Astrocyte (in vitro differentiated cells and primary cell): ENCODE measurements at places on chromosomes 7 and 10. TPM values are rescaled to one million over a fixed set of nuclear protein-coding genes. Genes with fewer than 3 reads are reported as not detected.

The ZMIZ1 gene
- total RNA-seq: 45.5 and 49.7 TPM in 2 replicates

The PPRC1 gene
- total RNA-seq: 54.1 and 56.9 TPM in 2 replicates

The ANKRD1 gene
- total RNA-seq: 841 and 913 TPM in 2 replicates

The GNAT3 gene
- not detected in 2 replicates for total RNA-seq

The FRG2B gene
- total RNA-seq: not detected in 2 replicates

The DYDC2 gene
- total RNA-seq: not detected in 2 replicates

The AKR1B15 gene
- not detected in 2 replicates for total RNA-seq

The TMEM229A gene
- total RNA-seq: 0.09 TPM in 1 of 2 replicates, not detected in the other

DNA sequence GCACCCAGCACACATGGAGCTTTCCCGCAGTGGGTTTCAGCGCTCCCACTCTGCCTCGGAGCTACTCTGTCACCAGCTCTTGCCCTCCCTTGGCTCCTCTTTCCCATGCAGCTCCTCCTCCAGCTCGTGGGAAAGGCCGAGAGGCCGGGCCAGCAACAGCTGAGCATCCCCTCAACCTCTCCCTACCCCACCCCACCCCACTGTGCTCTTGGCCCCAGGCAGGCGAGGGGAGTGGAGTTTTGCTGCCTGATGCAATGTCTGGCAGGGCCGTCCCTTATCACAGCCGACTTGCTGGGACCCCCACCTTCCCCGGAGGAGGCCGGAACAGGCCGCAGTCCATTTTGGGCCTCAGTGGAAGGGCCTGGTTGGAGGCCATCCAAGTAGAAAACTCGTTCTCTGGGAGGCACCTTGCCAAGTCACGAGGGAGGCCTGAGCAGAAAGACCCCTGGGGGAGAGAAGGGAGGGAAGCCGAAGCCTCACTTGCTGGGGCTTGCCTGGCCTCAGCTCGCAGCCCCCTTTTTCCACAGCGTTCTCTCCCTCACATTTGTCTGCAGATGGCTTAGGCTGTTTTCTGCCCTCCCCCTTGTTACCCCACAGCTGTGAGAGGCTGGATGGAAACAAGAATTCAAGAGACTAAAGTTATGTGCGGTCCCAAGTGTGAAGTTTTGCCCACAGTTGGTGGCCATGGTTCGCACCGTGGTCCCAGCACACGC, 35.3 kb downstream of the CHST3 start:
- peak; percentile 70 for DNase-seq
- H3K36me3 ChIP-seq: no peaks in the 10 kb centered on the region
- no peaks in the 10 kb centered on the region for H3K27me3 ChIP-seq
- H3K4me3 ChIP-seq: peak overlapping the region; percentile 2
- H3K4me1 ChIP-seq: peaks cover 27% of the 10 kb centered on the region

GRCh38 chr7:46569133-46569465, 648.0 kb upstream of the IGFBP3 start:
- peak; percentile 17 for DNase-seq
- H3K36me3 ChIP-seq: no peaks in the 10 kb centered on the region
- H3K27me3 ChIP-seq: no peaks in the 10 kb centered on the region
- H3K27ac ChIP-seq: no peak overlapping the region

- no peaks in the 10 kb centered on the region for H3K27me3 ChIP-seq
- H3K4me1 ChIP-seq: peaks cover 12% of the 10 kb centered on the region
- DNase-seq: no peak
- H3K4me3 ChIP-seq: no peak overlapping the region
Observed at GRCh38 chr7:114793155-114793845, 128.6 kb upstream of the MDFIC start.

DNA sequence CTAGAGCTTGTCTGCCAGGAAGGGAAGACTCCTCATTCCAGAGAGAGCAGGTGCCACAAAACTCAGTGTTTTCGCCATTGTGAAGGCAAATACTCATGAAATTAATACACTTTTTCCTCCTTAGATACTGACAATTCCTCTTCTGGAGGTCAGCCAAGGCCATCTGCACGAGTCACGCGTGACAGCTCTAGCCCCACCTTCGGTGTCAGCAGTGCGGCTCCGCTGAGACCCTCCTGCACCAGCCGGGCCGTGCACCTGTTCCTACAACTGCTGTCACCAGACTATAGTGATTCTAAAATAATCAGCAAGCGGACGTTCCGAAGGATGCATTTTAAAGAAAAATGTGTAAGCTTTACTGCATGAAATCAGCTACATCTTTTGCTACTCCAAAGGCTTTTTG, 127.7 kb downstream of the DIP2C start:
- no peak overlapping the region for H3K27ac ChIP-seq
- H3K4me1 ChIP-seq: peaks cover 3% of the 10 kb centered on the region
- DNase-seq: no peak
- H3K36me3 ChIP-seq: no peaks in the 10 kb centered on the region
- H3K4me3 ChIP-seq: no peak overlapping the region

GRCh38 chr7:31857172-31857571, 170.2 kb downstream of the PPP1R17 start:
- H3K4me3 ChIP-seq: no peak overlapping the region
- H3K36me3 ChIP-seq: no peaks in the 10 kb centered on the region
- no peaks in the 10 kb centered on the region for H3K27me3 ChIP-seq

- no peak overlapping the region for H3K4me3 ChIP-seq
- DNase-seq: no peak
- H3K36me3 ChIP-seq: no peaks in the 10 kb centered on the region
- H3K4me1 ChIP-seq: peaks cover 52% of the 10 kb centered on the region
- peak overlapping the region; percentile 98 for H3K27ac ChIP-seq
- no peaks in the 10 kb centered on the region for H3K27me3 ChIP-seq
Observed at GRCh38 chr7:158819571-158820203, 9.6 kb downstream of the ESYT2 start.

DNA sequence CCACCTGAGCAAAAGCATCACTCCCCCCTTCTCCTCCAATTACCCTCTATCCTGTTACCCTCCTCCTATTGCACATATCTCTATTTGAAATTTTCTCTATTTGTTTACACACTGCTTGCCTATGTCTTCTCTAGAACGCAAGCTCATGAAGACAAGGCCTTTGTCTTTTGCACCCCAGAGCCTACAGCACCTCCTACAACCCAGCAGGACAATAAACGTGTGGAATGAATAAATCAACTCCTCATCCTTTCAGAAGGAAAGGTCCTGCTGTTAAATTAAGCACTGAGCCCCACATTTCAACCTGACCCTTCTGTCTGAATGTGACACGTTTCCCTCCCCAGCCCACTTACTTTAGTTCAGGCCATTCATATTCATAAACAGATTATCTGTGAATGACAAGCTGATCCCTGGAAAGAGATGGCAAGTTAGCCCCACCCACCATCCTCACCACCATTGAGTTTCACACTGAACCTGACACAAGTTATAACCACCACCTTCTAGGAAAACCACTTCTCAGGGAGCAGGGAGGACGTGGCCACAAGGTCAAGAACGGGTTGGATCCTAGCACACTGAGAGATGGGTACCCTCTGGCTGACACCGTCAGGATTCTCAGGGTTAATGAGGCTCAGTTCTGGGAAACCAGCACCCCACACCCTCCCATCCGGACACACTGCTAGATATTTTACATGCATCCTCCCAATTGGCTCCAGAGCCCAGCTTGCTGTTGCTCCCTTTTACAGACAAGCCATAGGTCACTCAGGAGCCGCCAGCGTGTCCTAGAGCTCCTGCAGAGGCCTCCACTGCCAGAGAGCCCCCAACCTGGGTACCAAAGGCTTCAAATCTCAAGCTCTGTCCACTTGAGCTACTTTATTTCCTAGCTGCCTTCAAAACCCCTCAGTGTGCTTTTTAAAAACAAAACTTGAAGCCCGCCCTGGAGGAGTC, 934 bp downstream of the PRTFDC1 start:
- peak overlapping the region; percentile 62 for H3K27ac ChIP-seq
- H3K4me3 ChIP-seq: peak overlapping the region; percentile 58
- DNase-seq: no peak
- H3K27me3 ChIP-seq: no peaks in the 10 kb centered on the region

- H3K36me3 ChIP-seq: no peaks in the 10 kb centered on the region
- H3K27ac ChIP-seq: peak overlapping the region; percentile 99
- DNase-seq: no peak
- H3K27me3 ChIP-seq: no peaks in the 10 kb centered on the region
- no peak overlapping the region for H3K4me3 ChIP-seq
Observed at GRCh38 chr10:104340111-104340526, 1.9 kb upstream of the ITPRIP start.

GRCh38 chr7:11934796-11935195, 102.8 kb upstream of the THSD7A start:
- no peak for DNase-seq
- H3K4me3 ChIP-seq: no peak overlapping the region
- no peaks in the 10 kb centered on the region for H3K36me3 ChIP-seq
- H3K27ac ChIP-seq: no peak overlapping the region

GRCh38 chr10:31708046-31708445, 220.6 kb downstream of the ARHGAP12 start:
- H3K27me3 ChIP-seq: no peaks in the 10 kb centered on the region
- H3K36me3 ChIP-seq: no peaks in the 10 kb centered on the region
- DNase-seq: no peak
- H3K4me3 ChIP-seq: no peak overlapping the region

DNA sequence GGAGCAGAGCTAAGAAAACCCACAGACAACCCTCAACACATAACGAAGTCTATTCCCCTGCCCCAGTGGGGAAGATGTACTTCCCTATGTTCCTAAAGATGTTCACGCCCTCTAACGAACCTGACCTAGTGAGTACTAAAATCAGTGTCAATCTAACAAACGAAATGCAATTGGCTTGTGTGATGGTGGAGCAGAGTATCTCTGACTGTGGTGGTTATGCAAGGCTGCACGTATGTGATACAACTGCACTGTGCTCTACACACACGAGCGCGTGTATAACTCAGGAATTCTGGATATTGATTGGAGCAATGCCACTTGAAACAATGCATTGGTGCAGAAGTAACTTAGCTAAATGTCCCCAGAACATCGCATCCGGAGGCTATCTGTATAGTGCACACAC, 1.3 kb downstream of the ANKRD16 start:
- H3K36me3 ChIP-seq: peaks cover 6% of the 10 kb centered on the region
- DNase-seq: peak; percentile 35
- H3K4me3 ChIP-seq: peak overlapping the region; percentile 75
- H3K27me3 ChIP-seq: no peaks in the 10 kb centered on the region
- H3K27ac ChIP-seq: no peak overlapping the region
- H3K4me1 ChIP-seq: peaks cover 26% of the 10 kb centered on the region
